Activated T-helper 1 cell treated with anti-CD3 and anti-CD28 coated beads, Interleukin-12 subunit alpha, Interleukin-12 subunit beta, Interleukin-2, Interleukin-4 antibody, amounts not matched to agents 30 ng/mL and 10 ng/mL and 1 ng/mL, durations not matched to agents 14 hours and 24 hours and 36 hours (primary cell): ENCODE measurements at places on chromosomes 3 and 15. TPM values are rescaled to one million over a fixed set of nuclear protein-coding genes. Genes with fewer than 3 reads are reported as not detected.

Gene ZNF80
- 0.22 and 0.23 TPM in 2 replicates for total RNA-seq

Gene AGBL1
- total RNA-seq = not detected in 2 replicates

Gene RAP2B
- 15.4 and 16.0 TPM in 2 replicates for total RNA-seq

Gene IL17RC
- 0.64 and 0.83 TPM in 2 replicates for total RNA-seq

- H3K4me1 ChIP-seq = no peaks in the 10 kb centered on the region
- peaks cover 26% of the 10 kb centered on the region for H3K27me3 ChIP-seq
- no peak overlapping the region for H3K27ac ChIP-seq
Observed at GRCh38 chr3:171835116-171835515, 8.0 kb upstream of the TMEM212 start.

GRCh38 chr15:59894835-59895234, 109.3 kb upstream of the FOXB1 start:
- H3K36me3 ChIP-seq = no peaks in the 10 kb centered on the region
- no peaks in the 10 kb centered on the region for H3K4me1 ChIP-seq
- H3K27ac ChIP-seq = no peak overlapping the region
- peaks cover 3% of the 10 kb centered on the region for H3K27me3 ChIP-seq

GRCh38 chr15:27844018-27844666, 255.0 kb downstream of the OCA2 start:
- DNase-seq = no peak
- H3K27ac ChIP-seq = no peak overlapping the region
- no peaks in the 10 kb centered on the region for H3K36me3 ChIP-seq
- no peaks in the 10 kb centered on the region for H3K27me3 ChIP-seq

DNA sequence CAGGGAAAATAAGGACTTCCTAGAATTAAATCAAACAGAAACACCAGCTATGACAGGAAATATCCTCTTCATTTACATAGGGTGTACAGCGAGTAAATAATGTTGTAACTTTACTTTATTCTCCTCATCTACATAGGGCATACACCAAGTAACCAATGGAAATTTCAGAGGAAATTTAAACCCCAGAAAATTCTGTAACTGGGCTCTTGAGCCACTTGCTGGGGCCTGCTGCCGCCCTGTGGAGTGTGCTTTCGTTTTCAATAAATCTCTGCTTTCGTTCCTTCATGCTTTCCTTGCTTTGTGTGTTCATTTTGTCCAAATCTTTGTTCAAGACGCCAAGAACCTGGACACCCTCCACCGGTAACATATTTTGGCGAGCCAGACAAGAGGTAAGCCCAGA, 990.4 kb upstream of the CADM2 start:
- no peak overlapping the region for H3K27ac ChIP-seq
- no peaks in the 10 kb centered on the region for H3K36me3 ChIP-seq
- no peaks in the 10 kb centered on the region for H3K27me3 ChIP-seq
- no peaks in the 10 kb centered on the region for H3K4me1 ChIP-seq
- no peak overlapping the region for H3K4me3 ChIP-seq
